ENCODE measurements at places on chromosomes 5 and 9. TPM values are rescaled to one million over a fixed set of nuclear protein-coding genes. Genes with fewer than 3 reads are reported as not detected.

DNA sequence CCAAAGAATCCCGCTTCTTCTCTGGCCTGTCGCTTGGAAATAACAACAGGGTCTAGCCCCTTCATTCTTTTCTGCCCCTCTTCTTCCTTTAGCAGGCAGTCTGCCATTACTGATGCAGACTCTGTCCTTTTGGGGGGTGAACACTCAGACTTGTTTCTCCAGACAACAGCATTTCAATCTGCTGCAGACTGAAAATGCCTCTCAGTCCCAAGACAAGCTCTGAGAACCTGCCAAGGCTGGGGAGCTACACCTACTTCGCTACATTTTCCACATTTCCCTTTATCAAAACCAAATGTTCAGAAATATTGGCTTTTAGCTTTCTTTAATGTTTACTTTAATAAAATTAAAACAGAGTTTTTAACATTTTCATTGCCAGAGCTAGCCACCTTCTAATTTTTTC lies 152.4 kb downstream of the MPDZ start:
- no peaks in the 10 kb centered on the region for H3K36me3 ChIP-seq
- no peak overlapping the region for H3K27ac ChIP-seq
- no peaks in the 10 kb centered on the region for H3K27me3 ChIP-seq
- DNase-seq = no peak
- H3K4me1 ChIP-seq = no peaks in the 10 kb centered on the region
- H3K4me3 ChIP-seq = no peak overlapping the region

DNA sequence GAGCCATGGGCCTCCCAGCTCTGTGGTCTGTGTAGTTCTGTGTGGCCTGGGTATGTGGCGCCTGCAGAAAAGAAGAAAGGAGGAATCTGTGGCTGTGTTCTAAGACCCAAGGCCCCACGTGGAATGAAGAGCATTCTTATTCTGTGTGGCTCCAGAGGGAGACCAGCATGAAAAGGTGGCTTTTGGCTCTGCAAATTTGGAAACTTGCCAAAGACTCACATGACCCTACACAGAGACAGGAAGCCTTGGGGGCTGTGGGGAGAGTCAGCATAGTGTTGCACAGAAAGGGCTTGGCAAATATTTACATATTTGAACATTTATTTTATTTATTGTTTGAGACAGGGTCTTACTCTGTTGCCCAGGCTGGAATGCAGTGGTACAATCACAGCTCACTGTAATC lies 193.3 kb downstream of the TMEM38B start:
- H3K4me1 ChIP-seq = peaks cover 19% of the 10 kb centered on the region
- peaks cover 6% of the 10 kb centered on the region for H3K27me3 ChIP-seq
- no peak overlapping the region for H3K27ac ChIP-seq
- no peak for DNase-seq
- peaks cover 2% of the 10 kb centered on the region for H3K36me3 ChIP-seq

GRCh38 chr9:135320331-135320730 lies 159.3 kb upstream of the PPP1R26 start:
- DNase-seq = no peak
- H3K27me3 ChIP-seq = peaks cover 4% of the 10 kb centered on the region
- H3K4me1 ChIP-seq = no peaks in the 10 kb centered on the region
- no peak overlapping the region for H3K27ac ChIP-seq
- H3K4me3 ChIP-seq = no peak overlapping the region
- no peaks in the 10 kb centered on the region for H3K36me3 ChIP-seq

GRCh38 chr5:1195439-1195838 lies 6.0 kb upstream of the SLC6A19 start:
- H3K4me1 ChIP-seq = no peaks in the 10 kb centered on the region
- DNase-seq = no peak
- peaks cover 16% of the 10 kb centered on the region for H3K27me3 ChIP-seq

- no peak for DNase-seq
- no peak overlapping the region for H3K27ac ChIP-seq
- no peaks in the 10 kb centered on the region for H3K27me3 ChIP-seq
- no peaks in the 10 kb centered on the region for H3K36me3 ChIP-seq
Measured at GRCh38 chr9:108273988-108274387, 581.8 kb downstream of the ACTL7B start.

The SAPCD2 gene
- total RNA-seq = 15.2 TPM

The LEAP2 gene
- total RNA-seq = 1.8 TPM

The BHMT2 gene
- not detected for total RNA-seq

The RPL35 gene
- 2,231 TPM for total RNA-seq

- H3K4me1 ChIP-seq = peaks cover 22% of the 10 kb centered on the region
- H3K36me3 ChIP-seq = peaks cover 14% of the 10 kb centered on the region
- no peak for DNase-seq
- H3K27ac ChIP-seq = no peak overlapping the region
Measured at GRCh38 chr9:120399940-120400339, 180.0 kb downstream of the CDK5RAP2 start.

GRCh38 chr5:32598997-32599549 lies 13.7 kb downstream of the SUB1 start:
- no peaks in the 10 kb centered on the region for H3K27me3 ChIP-seq
- peaks cover 57% of the 10 kb centered on the region for H3K4me1 ChIP-seq
- H3K36me3 ChIP-seq = peaks cover 57% of the 10 kb centered on the region

DNA sequence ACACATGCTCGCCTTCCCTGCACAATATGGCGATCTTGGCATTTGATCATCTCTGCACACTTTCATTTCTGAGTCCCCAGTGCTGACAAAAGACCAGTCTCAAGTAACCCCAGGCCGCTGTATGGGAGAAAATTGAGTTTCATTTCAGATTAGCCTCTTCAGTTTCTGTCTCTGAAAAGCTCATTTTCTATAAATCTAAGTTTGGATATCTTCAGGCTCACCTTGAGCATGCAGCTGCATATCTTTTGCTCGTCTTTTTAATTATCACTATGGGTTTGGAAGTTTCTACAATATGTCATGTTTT lies 169.1 kb upstream of the MAST4 start:
- H3K36me3 ChIP-seq = no peaks in the 10 kb centered on the region
- H3K4me1 ChIP-seq = no peaks in the 10 kb centered on the region
- no peak for DNase-seq

DNA sequence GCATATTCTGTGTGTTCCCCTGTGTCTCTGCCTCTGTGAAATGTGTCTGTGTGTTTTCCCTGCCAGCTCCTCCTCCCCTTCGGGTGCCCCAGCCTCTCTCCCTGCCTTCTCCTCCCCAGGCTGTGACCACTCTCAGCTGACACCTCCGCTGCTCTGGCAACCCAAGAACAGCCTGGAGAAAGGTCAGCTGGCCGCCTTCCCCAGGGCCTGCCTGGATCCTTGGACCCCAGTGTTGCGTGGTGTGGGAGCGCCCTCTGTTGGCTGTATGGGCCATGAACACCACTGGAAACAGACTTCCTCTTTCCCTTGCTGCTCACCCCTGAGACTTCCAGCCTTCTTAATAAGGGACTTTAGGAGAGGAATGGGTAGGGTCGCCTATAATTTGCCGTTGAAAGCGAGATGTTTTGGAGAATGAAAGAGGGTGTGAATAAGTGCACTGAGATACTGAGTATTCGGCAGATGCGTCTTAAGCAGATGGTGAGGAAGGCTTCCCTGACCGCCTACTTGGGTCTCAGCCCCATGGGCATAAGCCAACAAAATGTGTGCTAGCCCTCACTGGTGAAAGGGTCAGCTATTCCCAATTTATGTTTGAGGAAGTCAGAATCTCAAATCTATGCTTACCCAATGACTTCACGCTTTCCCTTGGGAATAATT lies 114.9 kb upstream of the TRIM32 start:
- peaks cover 2% of the 10 kb centered on the region for H3K36me3 ChIP-seq
- DNase-seq = peak; percentile 29
- H3K27me3 ChIP-seq = no peaks in the 10 kb centered on the region
- no peaks in the 10 kb centered on the region for H3K4me1 ChIP-seq
- no peak overlapping the region for H3K27ac ChIP-seq
- H3K4me3 ChIP-seq = no peak overlapping the region

DNA sequence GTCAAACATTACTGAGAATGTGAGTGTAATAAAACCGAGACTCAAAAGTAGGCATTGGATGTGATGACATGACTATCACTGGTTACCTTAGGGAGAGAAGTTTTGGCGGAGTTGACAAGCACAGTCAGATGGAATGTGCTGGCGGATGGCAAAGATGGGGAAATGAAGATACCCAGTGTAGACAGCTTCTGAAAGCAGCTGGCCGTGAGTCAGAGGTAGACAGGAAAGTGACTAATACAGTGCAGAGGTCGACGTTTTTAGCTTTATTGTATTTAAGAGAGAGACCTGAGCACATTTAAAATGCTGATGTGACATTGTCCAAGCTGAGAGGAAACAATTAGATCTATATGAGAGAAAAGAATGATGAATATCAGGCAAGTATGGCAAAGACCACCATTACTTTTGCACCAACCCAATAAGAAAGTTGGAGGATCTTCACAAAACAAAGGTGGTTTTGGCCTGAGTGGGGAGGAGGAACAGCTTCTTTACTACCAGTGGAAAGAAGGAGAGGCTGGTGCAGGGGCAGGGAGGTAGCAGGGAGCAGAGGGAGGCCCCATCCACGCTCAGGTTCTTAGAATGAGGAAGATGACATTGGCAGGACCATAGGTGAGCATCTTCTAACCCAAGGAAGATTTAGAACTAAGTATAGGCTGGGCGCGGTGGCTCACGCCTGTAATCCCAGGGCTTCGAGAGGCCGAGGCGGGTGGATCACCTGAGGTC lies 36.7 kb upstream of the KCNIP1 start:
- peaks cover 6% of the 10 kb centered on the region for H3K27me3 ChIP-seq
- no peak overlapping the region for H3K27ac ChIP-seq
- H3K36me3 ChIP-seq = no peaks in the 10 kb centered on the region
- DNase-seq = peak; percentile 9
- no peaks in the 10 kb centered on the region for H3K4me1 ChIP-seq

GRCh38 chr5:54541823-54542783 lies 24.5 kb downstream of the SNX18 start:
- peaks cover 6% of the 10 kb centered on the region for H3K36me3 ChIP-seq
- DNase-seq = no peak
- peaks cover 24% of the 10 kb centered on the region for H3K4me1 ChIP-seq
- no peak overlapping the region for H3K27ac ChIP-seq

DNA sequence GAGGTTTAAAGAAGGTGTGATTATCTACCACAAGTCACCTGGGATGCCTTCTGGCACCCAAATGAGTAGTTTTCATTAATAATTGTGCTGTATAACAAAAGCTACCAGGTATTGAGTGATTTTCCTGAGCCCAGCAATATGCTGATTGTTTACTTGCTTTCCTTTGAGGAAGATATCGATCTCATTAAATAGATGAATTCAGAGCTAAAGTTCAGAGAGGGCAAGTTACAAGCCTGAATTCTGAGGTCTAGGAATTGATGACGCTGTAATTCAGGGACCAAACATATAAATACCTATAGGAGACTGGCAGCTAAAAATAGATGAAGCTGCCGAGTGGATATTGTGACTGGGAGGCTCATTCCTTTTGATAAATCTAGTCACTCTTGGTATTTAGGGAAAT lies 1.1 kb downstream of the ERCC6L2 start:
- peaks cover 33% of the 10 kb centered on the region for H3K4me1 ChIP-seq
- peaks cover 50% of the 10 kb centered on the region for H3K36me3 ChIP-seq
- H3K27me3 ChIP-seq = no peaks in the 10 kb centered on the region
- no peak overlapping the region for H3K27ac ChIP-seq
- no peak for DNase-seq

The IL11RA gene
- total RNA-seq = 13.0 TPM

The FBXW5 gene
- 59.3 TPM for total RNA-seq

The PCDHAC2 gene
- not detected for total RNA-seq

DNA sequence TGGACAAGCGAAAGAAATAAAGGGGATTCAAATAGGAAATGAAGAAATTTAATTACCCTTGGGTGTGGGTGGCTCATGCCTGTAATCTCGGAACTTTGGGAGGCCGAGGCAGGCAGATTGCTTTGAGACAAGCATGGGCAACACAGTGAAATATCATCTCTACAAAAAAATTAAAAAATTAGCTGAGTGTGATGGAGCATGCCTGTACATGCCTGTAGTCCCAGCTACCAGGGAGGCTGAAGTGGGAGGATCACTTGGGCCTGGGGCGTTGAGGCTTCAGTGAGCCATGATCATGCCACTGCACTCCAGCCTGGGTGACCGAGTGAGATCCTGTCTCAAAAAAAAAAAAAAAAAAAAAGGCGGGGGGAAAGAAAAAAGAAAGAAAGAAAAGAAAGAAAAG lies 4.0 kb upstream of the RCL1 start:
- no peak overlapping the region for H3K4me3 ChIP-seq
- H3K36me3 ChIP-seq = peaks cover 2% of the 10 kb centered on the region
- H3K4me1 ChIP-seq = peaks cover 16% of the 10 kb centered on the region
- DNase-seq = no peak
- H3K27ac ChIP-seq = no peak overlapping the region

DNA sequence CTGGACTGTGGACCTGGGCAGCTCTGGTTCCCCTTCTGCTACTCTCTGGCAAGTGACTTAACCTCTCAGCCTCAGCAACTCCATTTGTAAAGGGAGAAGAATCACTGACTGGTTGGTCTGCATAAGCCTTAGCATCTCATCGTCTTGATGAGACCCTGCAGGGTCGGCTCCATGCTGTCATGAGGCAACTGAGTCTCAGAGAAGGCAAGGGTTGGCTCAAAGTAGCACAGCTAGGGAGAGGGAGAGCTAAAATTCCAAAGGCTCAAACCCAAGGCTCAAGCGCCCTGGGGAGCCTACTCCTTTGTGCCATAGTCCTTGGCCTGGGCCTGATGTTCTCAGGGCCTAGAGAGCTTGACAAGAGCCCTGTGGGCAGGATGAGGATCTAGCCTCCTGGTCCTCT lies 4.5 kb downstream of the FGFR4 start:
- peaks cover 2% of the 10 kb centered on the region for H3K4me1 ChIP-seq
- no peaks in the 10 kb centered on the region for H3K36me3 ChIP-seq
- peaks cover 17% of the 10 kb centered on the region for H3K27me3 ChIP-seq

DNA sequence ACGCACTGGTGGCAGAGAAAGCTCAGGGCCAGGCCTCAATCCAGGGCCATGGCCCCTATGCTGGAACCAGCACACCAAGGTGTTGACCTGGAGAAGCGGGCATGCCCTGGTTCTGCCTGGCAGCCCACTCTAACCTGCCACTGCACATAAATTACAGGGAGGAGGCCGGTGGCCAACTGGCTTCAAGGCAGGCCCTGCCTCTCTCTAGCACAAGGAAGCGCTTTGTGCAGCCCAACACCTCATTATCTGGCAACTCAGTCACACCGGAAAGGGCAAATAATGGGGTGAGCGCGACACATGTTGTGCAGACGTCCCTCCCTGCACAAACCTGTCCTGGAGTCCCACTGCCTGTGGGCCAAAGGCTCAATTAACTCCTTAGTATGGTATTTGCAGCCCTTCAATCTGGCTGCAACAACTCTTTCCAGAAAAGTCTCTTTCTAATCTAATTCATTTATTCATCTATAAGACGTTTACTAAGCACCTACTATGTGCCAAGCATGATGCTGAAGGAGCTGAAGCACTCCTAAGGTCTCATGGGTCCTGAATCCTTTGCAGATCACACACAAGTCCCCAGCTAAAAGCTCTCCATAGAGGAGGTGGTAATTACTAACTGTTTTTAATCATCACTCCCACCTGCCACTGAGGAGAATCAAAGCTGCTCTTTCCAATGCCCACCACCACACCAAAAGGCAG lies 24.9 kb downstream of the SHB start:
- no peak overlapping the region for H3K27ac ChIP-seq
- no peak overlapping the region for H3K4me3 ChIP-seq
- DNase-seq = no peak
- peaks cover 10% of the 10 kb centered on the region for H3K4me1 ChIP-seq
- H3K27me3 ChIP-seq = no peaks in the 10 kb centered on the region

Data from activated naive CD8-positive, alpha-beta T cell treated with anti-CD3 and anti-CD28 coated beads for 36 hours (primary cell).